ENCODE measurements at places on chromosomes 2 and 18.
A peak's percentile ranks its signal among the peaks of the same experiment; 100 is the strongest.

DNA sequence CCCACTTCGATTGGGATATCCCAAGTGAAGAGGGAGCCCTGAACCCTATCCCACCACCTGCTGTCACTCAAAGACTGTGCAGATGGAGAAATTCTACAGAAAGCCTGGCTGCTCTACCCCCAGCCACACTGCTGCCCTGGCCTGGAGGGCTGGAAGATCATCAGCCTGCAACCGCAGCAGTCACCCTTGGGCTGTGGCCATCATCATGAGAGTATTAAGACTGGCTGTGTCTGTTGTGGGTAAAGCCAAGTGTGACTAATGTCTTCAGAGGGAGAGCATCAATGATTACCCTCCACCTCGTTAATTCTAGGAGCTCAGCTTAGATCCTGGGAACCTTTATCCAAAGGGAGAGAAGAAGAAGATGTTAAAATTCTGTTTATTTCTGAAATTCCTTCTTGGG is 221.5 kb downstream of the TFCP2L1 start:
- DNase-seq = no peak

GRCh38 chr2:231191896-231192872 is 6.2 kb upstream of the ARMC9 start:
- peak; percentile 61 for DNase-seq

DNA sequence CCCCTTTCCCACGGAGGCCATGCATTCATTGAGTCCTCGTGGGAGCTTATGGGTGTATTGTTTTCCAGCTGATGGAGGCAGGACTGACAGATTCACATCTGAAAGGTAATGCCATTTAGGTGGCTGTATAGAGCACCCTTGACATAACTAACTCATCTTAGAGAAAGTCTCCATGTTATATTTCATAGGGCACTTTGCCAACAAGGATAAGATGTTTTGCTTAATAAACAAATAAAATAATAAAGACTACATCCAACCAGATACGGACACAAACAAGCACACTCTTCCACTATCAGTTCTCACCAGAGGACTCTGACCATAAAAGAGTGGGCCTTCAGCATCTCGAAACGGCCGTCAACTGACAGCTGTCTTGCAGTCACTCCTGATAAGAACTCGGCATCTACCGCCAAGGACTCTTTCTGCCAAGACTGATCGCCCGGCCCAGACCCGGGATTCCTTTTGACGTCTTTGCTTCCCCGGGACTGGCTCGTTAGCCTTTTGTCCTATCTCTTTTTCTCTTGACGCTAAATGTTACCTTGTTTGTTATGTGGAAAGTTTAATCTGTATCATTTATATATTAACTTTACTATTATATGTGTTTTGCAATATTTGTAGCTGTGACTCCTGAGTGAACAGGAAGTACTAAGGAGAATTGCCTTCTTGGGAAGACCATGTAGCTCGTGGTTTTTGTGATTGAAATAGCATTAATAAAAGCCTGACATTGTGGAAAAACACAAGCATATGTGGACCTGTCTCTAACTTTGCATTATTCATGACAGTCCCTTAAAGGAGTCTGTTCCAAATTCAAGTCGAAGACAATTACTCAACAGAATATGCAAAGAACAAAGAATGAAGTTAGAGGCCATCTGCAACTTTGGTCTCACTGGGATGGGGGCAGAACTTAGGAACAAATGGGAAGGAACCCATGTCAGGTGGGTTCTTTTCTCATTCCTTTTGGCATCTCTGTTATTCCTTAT is 195.1 kb downstream of the LPIN1 start:
- no peak for DNase-seq

DNA sequence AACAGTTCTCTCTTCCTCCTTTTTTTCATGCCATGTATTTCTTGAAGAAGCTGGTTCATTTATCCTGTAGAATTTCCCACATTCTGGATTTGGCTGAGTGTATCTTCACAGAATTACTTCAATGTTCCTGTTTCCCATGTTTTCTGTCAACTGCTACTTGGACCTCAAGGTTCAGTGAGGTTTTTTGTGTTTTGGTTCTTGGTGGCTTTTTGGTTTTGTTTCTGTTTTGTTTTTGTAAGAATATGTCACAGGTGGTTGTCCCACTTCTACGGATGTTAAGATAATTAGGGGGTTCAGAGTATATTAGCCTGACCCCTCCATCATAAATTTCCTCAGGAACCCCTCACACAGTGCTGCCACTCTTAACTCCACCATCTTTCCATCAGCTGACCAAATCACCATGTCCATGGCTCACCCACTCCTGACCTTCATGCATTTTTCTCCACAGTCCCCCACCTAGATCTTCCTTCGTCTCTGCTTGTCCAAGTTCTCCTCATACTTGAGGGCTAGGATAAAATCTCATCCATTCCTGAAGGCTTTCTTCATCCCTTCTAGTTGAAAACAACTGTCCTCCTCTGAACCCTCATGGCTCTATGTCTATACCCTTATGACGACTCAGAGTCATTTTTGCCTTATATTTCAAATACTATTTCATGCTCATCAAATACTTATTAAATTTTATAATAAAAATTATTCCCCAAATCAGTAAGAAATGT is 40.4 kb downstream of the PLEKHM3 start:
- DNase-seq = no peak

DNA sequence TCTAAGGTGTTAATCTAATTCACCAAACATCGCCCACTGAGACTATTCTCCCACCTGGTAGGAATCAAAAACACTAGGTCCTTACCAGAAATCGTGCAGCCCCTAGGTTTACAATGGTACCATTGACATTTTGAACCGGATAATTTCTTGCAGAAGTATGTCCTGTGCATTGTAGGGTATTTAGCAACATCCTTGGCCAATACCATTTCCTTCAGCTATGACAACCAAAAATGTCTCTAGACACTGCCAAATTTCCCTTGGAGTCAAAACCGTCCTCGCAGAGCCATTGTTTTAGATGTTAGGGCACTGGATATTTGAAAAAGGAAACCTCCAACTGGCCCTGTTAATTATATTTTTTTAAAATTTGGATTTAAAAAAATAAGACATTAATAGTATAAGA is 3.8 kb downstream of the VPS54 start:
- DNase-seq = no peak

GRCh38 chr18:77037567-77037966 is 95.0 kb downstream of the MBP start:
- DNase-seq = no peak

- peak; percentile 74 for DNase-seq
Measured at GRCh38 chr2:127128445-127128904, 21.5 kb upstream of the BIN1 start.

GRCh38 chr2:148027822-148028221 is 6.9 kb downstream of the MBD5 start:
- DNase-seq = no peak

- DNase-seq = no peak
Measured at GRCh38 chr18:34400834-34401233, 176.1 kb upstream of the NOL4 start.

- DNase-seq = no peak
Measured at GRCh38 chr2:194616334-194616733, 1040.7 kb upstream of the SLC39A10 start.

DNA sequence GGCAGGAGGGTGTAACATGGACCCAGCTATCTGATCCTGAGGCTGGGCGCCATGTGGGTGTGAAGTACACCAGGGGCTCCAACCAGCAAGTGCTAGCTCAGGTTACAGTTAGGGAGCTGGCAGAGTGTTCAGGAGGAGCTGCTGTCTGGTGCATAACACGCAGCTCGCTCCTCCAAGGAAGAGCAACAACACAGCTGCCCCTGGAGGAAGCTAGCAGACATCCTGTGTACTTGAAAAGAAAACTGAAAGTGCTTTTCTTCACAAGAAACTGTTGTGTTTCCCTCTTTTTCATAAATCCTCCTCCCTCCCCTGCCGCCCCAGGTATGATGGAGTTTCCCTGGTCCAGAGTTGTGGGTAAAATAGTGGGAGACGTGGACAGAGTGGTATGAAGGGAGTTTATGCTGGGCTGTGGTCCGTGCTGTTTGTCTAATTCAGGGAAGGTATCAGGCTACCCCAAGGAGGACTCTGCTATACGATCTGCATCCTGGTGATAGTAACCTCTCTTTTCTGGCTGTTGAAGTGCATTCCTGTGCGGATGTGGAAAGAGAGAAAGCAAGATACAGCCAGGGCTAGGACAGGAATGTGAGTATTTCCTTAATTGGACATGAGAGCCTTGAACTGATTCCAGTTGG is 6.1 kb upstream of the LBH start:
- peak; percentile 54 for DNase-seq

GRCh38 chr2:223700221-223700620 is 98.1 kb upstream of the SCG2 start:
- DNase-seq = no peak

- DNase-seq = no peak
Measured at GRCh38 chr18:39781565-39781964, 2173.5 kb upstream of the PIK3C3 start.

DNA sequence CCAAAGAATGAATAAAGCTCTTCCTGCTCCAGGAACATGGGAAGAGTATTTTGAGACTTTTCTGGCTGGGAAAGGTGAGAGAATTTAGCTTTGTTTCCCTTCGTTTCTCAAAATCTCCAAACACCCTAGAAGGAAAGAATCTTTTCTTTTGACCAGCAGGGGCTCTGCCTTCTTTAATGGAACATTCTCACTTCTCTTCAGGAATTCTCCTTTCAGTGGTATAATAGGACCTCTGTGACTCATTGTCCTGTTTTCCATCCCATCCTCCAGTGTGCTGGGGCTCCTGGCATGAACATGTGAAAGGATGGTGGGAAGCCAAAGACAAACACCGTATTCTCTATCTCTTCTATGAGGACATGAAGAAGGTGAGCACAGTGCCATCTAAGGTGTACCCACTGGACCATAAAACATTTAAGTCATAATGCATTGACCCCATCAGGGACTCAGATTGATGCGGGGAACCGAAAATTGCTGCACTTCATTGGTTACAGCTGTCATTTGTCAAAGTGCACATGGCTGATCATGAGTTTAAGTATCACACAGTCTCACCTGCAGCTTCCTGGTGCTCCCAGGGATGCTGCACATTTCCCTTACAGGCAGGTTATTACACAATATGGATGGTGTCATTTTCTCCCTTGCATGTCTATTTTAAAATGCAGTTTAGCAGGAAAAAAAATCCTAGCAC is 5.5 kb downstream of the SULT1C4 start:
- DNase-seq = no peak

DNA sequence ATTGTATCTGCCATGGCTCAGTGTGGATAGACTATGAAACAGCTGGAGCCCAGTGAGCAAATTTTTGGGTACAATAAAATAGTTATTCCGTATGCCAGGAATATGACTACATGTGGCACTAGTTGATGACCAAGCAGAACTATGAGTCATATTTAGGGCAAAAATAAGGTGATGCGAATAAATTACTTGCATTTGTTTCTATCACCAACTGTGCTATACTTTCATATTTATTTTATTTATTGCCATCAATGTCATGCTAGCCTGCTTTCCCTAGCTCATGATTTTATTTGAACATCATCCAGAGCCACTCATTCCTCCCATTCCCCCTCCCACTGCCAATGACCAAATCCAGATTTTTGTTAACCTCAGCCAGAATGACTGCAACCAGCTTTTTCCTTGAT is 13.3 kb upstream of the FAP start:
- no peak for DNase-seq

GRCh38 chr2:212547716-212548454 is 9.3 kb upstream of the ERBB4 start:
- no peak for DNase-seq

GRCh38 chr18:11857177-11857887 is 6.1 kb downstream of the CHMP1B start:
- peak; percentile 48 for DNase-seq

DNA sequence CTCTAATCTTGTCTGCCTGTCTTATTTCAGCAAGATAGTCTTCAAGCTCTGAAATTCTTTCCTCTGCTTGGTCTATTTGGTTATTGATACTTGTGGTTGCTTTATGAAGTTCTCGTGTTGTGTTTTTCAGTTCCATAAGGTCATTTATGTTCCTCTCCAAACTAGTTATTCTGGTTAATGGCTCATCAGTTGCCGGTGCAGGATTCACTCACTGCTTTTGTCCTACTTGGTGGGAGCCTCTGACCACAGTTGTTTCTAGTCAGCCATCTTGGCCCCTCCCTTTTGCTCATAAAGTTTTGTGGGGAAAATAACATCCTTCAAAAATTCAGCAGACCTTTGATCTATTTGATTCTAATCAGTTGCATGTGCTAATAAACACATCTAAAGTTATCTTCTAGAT is 158.6 kb upstream of the PARD3B start:
- DNase-seq = no peak

DNA sequence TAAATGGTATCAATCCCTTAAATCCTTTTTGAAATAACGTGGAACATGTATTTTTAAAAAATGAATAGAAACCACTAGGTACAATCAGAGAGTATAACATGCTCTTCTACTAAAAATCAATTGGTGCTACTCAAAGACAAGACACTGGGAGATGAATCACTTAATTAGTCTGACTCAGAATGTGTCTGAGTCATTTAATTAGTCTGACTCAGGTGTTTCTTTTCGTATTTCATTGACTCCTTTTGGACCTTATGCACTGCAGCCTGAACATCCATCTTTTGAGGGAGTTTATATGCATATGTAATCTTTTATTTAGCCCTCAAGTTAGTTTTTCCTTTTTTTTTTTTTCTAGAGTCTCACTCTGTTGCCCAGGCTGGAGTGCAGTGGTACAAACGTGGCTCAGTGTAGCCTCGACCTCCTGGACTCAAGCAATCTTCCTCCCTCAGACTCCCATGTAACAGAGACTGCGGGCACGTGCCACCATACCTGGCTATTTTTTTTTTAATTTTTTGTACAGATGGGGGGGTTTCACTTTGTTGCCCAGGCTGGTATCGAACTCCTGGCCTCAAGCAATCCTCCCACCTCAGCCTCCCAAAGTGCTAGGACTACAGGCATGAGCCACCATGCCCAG is 26.5 kb downstream of the PPP4R3B start:
- no peak for DNase-seq

DNA sequence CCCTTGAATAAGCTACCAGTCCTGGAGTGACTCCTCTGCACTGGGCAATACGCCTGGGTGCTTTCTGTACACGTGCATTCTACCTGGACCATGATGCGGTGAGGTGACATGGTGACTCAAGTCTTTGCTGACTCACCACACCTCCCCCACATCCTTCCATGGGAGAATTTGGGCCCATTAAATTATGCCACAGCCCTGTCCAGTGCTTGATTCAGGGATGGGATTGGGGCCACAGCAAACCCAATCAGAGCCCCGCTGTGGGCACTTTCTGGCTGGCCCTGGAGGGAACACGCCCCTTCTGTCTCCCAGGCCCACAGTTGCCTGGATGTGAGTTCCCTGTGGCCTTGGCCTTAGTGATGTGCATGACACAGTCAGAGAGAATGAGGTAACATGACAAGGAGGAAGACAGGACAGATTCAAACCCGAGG is 86.9 kb downstream of the LRRC30 start:
- DNase-seq = no peak

DNA sequence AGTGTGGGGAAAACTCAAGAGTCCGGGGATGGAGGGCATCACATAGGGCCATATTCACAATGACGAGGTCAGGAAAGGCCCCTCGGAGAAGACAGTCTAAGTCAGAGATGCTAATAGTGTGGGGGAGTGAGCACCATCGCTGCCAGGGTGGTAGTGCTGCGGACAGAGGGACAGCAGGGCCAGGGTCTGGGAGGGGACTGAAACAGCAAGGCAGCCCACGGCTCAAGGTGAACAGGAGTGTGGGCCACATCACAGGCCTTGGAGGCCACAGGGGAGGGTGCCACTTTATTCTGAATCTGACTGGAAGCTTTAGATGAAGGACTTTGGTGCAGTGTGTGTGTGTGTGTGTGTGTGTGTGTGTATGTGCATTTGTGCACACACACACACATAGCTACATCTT is 130.9 kb upstream of the GLI2 start:
- no peak for DNase-seq

- no peak for DNase-seq
Measured at GRCh38 chr18:79604913-79605880, 74.4 kb upstream of the CTDP1 start.

GRCh38 chr2:176106581-176107539 is at the start of gene HOXD11:
Gene HOXD11 (plus strand): TSS chr2:176107280. CDS start chr2:176107356, 76 bp downstream.
- DNase-seq = peak; percentile 70

Measured in NCI-H510A (cell line).